ENCODE measurements at places on chromosomes 13 and 19.
A peak's percentile ranks its signal among the peaks of the same experiment; 100 is the strongest.

DNA sequence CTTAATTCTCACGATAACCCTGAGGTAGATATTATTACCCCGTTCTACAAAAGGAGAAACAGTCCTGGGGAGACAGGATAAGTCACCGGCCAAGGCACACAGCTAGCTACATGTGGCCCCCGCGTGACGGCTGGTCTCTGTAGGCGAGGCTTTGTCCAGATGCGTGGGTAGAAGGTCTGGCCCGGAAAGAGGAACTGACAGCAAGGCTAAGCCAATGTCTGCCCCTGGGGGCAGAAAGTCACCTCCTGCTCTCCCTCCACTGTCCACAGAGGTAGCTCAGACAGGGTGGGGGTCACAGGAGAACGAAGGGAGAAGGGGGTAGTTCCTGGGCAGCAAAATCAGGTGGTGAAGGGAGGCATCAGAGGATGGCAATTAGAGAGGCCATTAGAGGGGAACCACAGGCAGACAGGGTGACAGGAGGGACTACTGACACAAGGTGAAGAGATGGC lies 1.8 kb downstream of the APOC4 start:
- no peak for DNase-seq

- DNase-seq: no peak
Measured at GRCh38 chr13:54536112-54536511, 1507.5 kb downstream of the OLFM4 start.

DNA sequence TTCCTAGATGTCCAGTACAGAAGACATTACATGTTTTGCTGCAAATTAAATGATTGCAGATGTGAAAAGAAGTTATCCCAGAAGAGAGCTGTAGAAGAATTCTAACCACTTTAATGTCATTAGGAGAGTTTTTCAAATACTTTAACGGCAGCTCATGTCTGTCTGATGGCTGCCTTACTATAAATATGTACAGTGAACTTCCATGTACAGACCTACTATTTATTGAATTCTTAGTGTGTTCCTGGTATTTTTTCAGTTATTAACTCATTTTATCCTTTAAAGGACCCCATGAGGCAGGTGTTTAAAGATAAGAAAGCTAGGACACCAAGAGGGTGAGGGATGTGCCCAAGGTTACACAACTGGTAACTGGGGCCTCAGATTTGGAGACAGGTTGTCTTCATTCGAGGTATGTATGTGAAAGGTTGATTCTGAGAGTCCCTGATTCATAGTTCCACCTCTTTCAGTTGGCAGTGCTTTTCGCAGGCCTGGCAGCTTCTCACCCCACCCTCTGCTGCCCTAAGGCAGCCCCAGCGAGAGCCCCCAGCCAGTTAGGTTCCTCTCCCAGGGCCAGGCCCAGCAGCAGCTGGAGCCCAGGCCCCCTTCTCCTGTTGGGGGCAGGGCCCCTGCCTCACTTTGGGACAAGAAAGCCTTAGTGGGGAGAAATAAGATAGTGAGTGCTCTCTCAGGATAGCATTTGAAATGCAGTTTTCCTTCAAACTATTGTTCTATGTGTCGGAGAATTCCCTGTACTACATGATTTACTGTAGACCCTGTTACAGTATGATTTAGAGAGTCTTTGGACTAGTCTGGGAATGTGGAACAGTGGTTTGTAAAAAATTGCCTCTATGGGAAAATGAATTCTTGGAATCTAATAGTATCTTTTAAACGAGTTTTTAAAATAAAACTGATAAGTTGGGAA lies 67.7 kb upstream of the TEX29 start:
- no peak for DNase-seq

DNA sequence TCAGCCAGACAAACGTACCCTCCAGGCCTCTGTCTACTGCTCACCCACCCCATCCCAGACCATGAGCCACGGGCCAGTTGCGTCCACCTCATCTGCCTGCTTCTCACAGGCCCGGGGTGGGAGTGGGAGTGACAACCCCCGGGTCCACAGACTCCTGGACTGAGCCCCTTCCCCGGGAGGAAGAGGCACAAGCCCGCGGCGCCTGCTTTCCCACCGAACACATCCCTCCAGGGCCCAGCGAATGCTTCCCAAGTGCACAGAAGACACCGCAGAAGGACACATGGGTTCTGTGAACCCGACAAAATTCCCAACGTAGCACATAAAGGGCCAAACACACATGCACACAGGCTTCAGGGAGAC lies 18.0 kb upstream of the PLPP2 start:
- DNase-seq: no peak

DNA sequence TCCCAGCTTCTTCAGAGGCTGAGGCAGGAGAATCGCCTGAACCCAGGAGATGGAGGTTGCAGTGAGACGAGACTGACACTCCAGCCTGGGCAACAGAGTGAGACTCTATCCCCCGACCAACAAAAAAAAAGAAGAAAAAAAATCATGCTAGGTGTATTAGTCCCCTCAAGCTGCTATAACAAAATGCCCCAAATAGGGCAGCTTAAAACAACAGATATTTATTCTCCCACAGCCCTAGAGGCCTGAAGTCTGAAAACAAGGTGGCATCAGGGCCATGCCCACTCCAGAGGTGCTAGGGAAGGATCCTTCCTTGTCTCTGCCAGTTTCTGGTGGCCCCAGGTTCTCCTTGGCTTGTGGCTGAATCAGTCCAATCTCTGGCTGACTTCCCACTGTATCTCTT lies 8.6 kb upstream of the EHD2 start:
- DNase-seq: no peak

DNA sequence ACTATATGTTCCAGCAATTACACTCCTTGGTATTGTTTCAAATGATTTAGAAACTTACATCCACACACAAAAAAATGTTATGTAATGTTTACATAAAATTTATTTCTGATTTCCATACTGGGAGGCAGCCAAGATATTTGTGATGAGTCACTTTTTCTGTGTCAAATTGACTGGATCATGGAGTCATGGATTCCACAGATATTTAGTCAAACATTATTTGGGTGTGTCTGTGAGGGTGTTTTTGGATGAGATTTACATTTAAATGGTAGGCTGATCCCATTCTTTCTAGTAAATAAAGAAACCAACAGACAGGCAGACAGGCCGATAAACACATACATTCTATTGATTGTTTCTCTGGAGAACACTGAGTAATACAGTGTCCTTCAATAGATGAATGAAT lies 562.8 kb downstream of the SLITRK6 start:
- no peak for DNase-seq

DNA sequence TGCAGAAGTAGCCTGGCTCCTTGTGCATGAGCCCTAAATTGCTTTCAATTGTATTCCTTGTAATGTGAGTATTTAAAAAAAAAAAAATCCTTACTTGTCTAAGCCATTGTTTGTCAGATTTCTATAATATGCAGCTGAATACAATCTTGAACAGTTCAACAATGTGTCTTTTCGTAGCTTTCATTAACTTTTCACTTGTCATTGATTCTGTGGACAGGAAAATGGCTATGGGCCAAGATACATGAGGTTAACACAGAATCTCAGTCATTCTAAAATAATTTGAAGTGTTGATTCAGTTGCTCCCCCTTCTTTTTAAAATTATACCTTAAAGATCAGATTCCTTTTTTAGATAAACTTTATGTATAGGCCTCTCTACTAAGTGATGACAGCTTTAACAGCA lies 395.8 kb upstream of the KLF12 start:
- DNase-seq: no peak

DNA sequence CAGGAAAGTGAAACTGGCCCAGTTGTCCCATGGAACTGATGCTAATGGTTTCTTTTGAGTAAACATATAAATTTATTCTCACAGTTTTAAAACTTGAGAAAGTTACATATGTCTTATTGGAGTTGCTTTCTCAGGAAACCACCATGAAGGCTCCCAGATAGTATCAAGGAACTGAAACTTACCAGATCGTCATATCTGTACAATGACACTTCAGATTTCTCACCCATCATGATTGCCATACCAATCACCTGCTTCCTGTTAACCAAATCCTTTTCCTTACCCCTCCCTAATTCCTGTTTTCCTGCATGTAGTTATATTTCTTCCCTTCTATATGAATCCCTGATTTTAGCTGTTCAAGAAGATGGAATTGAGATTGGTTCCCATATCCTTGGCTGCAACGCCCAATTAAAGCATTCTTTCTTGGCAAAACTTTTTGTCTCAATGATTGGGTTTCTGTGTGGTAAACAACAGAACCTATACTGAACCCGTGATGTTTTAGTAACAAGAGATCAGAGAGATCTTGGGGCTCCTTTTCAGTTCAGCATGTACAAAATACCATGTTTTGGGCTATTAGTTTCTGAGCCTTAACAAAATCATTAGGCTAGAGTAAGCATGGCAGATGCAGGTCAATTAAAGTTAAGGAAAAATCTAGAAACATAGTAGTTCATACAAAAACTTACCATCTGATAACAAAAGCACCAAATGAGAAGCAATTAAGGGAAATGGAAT lies 781.3 kb upstream of the MIR17HG start:
- DNase-seq: no peak

DNA sequence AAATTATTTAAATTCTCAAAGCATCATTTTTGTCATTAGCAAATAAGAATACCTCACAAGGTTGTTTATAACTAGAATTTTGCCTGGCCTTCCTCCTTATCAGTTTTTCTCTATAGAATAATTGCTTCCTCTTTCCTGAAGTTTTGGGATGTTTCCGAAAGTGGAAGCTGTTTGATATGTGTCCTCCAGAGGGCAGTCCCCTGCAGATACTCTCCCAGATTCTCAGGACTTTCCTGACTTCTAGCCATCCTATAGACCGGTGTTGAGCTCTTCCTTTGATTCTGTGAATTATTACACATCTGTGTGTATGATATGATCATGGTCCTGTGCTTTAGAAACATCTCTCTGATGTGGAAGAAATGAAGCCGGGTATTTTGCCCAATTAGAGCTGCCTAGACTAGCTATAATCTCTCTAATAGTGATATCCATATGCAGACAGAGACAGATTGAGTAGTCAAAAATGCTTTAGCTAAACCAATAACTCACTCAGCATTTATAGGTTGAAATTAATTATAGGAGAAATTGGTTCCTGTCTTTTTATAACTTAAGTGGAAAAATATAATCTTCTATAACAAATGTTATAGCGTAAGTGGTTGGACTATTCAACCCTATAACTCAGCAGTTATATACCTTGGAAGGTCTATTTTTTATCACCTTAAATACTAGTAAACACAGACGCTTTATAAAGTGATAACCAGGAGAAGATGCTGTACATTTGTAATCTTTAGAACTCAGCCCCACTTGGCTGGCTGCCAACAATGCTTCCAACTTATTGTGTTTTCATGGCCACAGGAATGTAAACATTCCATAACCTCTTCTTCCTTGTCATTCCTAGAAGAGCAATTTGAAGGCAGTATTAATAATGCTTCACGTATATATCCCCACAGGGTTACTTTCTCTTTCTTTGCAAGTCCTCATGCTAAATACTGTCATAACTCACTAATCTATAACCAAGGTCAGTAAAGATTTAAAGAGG lies 201.0 kb upstream of the RXFP2 start:
- no peak for DNase-seq

DNA sequence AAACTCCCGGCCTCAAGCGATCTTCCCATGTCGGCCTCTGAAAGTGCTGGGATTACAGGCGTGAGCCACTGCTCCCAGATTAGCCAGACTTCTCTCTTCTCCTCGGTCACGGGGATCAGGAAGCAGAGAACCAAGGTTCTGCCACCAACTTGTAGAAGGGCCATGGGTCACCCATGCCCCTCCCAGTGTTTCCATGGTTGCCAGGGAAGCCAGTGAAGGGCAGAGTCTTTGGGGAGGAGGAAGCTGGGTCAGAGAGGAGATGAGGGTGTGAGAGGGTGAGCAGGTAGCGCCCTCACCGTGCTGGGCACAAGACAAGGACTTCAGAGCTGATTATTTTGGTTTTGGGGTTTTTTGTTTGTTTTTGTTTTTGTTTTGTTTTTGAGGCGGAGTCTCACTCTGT lies 77.1 kb downstream of the GNG7 start:
- DNase-seq: no peak

GRCh38 chr13:30158774-30159445 lies 148.4 kb downstream of the KATNAL1 start:
- DNase-seq: peak; percentile 29

DNA sequence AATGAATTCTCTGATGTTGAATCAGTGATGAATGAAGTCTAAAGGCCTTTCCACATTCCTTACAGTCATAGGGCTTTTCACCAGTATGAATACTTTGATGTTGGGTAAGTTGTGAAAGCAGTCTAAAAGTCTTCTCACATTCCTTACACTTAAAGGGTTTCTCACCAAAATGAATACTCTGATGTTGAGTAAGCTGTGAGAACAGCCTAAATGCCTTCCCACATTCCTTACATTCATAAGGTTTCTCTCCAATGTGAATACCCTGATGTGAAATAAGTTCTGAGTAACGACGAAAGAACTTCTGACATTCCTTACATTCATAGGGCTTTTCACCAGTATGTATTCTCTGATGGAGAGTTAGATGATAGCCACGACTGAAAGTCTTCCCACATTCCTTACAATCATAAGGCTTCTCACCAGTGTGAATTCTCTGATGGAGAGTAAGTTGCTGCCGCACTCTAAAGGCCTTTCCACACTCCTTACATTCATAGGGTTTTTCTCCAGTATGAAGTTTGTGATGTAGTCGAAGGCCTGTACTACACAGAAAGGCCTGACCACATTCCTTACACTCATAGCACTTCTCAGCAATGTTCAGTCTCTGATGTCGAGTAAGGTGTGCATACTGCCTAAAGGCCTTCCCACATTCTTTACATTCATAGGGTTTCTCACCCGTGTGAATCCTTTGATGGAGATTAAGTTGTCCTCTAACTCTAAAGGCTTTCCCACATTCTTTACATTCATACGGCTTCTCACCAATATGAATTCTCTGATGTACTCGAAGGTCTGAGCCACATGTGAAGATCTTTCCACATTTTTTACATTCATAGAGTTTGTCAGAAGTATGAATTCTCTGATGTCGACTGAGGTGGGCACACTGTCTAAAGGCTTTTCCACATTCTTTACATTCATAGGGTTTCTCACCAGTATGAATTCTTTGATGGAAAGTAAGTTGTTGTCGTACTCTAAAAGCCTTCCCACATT lies 19.9 kb downstream of the ZFP30 start:
- no peak for DNase-seq

DNA sequence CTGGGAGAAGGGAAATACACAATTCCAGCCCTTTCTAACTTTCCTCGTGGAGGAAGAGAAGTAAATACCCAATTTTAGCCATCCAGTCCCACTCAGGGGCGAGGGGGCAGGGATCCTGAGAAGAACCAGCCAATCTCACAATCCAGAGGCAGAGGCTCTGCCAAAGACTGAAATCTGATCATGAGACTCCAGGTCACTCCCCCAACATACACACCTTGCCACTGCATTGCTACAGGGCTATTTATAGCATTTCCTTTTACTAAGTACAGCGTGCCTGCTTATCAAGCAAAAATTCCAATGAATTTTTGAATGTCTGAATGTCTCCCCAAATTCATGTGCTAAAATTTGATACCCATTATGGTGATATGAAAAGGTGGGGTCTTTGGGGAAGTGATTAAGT lies 1687.5 kb downstream of the EFNB2 start:
- DNase-seq: no peak

- DNase-seq: no peak
Measured at GRCh38 chr19:2059422-2060201, 8.6 kb upstream of the MKNK2 start.

GRCh38 chr13:70432276-70432805 lies 324.1 kb upstream of the KLHL1 start:
- DNase-seq: no peak

Measured in activated CD4-positive, alpha-beta T cell treated with anti-CD3 and anti-CD28 coated beads for 48 hours (primary cell).